ENCODE measurements at places on chromosomes 1 and 21. TPM values are rescaled to one million over a fixed set of nuclear protein-coding genes. Genes with fewer than 3 reads are reported as not detected.
A peak's percentile ranks its signal among the peaks of the same experiment; 100 is the strongest.

- no peaks in the 10 kb centered on the region for H3K36me3 ChIP-seq
- no peak for DNase-seq
- no peaks in the 10 kb centered on the region for H3K4me1 ChIP-seq
- H3K27me3 ChIP-seq, result peaks cover 2% of the 10 kb centered on the region
- no peak overlapping the region for H3K4me3 ChIP-seq
Observed at GRCh38 chr21:42793774-42794173, 85.6 kb downstream of the WDR4 start.

- peak; percentile 30 for DNase-seq
- no peaks in the 10 kb centered on the region for H3K36me3 ChIP-seq
- peaks cover 25% of the 10 kb centered on the region for H3K4me1 ChIP-seq
- H3K27me3 ChIP-seq, result no peaks in the 10 kb centered on the region
- peak overlapping the region; percentile 58 for H3K4me3 ChIP-seq
- peak overlapping the region; percentile 81 for H3K27ac ChIP-seq
Observed at GRCh38 chr21:35204850-35205541, 155.9 kb upstream of the RUNX1 start.

DNA sequence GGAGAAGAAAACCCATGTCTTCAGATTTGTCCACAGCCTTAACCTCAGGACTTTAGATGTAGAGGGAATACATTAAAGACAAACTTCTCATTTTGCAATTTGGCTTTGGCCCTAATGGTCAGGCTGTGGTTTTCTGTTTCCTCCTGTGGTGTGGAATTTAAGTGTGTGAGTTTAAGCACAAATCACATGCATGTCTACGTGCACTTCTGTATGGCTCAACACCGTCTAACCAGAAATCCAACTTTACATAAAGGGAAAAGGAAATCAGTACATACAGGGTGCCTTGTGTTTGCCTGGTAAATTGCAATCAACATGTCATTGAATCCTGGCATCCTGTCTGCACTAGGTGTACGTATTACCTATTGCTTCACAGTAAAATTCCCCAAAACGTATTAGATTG lies 1.2 kb upstream of the ZNF124 start:
- H3K4me1 ChIP-seq, result peaks cover 14% of the 10 kb centered on the region
- no peaks in the 10 kb centered on the region for H3K27me3 ChIP-seq
- H3K4me3 ChIP-seq, result no peak overlapping the region
- no peak for DNase-seq
- H3K27ac ChIP-seq, result no peak overlapping the region

DNA sequence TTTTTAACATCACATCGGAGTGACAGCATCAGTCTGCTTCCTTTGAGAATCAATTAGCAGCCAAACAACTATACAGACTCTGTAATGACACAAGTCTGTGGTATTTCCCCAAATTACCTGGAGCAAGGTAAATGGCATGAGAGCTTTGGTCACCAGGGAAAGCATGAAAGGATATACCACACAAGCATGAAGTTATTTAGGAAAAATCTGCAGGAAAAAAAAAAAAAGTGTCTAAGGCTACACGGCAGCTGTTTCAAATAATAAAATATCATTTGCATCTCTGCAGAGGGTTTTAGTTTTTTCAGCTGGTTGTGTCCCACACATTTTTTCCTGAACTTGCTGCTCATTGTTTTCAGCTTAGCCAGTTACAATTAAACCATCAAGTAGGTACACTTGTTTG lies 234.7 kb downstream of the TTLL7 start:
- H3K27me3 ChIP-seq, result peaks cover 2% of the 10 kb centered on the region
- no peaks in the 10 kb centered on the region for H3K36me3 ChIP-seq
- no peak for DNase-seq
- no peak overlapping the region for H3K27ac ChIP-seq
- no peak overlapping the region for H3K4me3 ChIP-seq

DNA sequence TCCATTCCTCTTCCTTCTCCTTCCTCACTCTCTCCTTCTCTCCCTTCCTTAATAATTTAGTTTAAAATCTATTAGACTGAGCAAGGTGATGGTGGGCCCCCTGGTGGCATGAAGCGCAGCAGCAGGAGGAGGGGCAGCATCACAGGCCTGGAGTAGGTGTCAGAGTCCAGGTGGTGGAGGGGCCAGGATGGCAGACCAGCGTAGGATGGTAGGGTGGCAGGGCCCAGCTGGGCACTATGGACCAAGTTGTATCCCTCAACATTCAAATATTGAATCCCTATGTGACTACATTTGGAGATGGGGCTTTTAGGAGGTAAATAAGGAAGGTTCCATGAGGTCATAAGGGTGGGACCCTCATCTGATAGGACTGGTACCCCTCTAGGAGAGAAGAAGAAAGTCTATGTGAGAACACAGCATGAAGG lies 61.0 kb downstream of the WDR4 start:
- peaks cover 2% of the 10 kb centered on the region for H3K4me1 ChIP-seq
- H3K27me3 ChIP-seq, result peaks cover 2% of the 10 kb centered on the region
- DNase-seq, result peak; percentile 80
- H3K36me3 ChIP-seq, result no peaks in the 10 kb centered on the region

DNA sequence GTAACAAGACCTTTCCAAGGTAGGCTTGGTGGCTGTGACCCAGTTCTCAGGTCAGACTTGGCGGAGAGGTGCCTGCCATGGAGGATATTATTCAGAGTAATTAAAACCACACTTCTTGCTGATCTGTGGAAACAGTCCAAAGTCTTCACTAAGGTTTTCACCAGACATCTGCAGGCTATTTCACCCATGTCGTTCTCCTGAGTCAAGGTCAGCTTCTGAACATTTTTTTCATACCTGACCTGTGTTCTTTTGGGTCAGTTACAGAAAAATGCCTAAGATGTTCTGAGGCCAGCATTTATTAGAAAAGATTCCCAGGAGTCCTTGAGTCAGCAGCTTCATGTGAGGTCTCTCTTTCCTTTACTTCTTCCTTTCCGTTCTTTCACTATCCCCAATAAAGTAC lies 54.9 kb downstream of the RGL1 start:
- H3K36me3 ChIP-seq, result no peaks in the 10 kb centered on the region
- H3K27ac ChIP-seq, result no peak overlapping the region
- no peaks in the 10 kb centered on the region for H3K4me1 ChIP-seq

GRCh38 chr1:39927538-39927937 lies 25.8 kb upstream of the MYCL start:
- H3K4me3 ChIP-seq, result no peak overlapping the region
- H3K27me3 ChIP-seq, result no peaks in the 10 kb centered on the region
- no peak overlapping the region for H3K27ac ChIP-seq
- no peaks in the 10 kb centered on the region for H3K36me3 ChIP-seq

GRCh38 chr1:8516793-8517556 lies 199.1 kb downstream of the SLC45A1 start:
- peak overlapping the region; percentile 81 for H3K27ac ChIP-seq
- H3K4me3 ChIP-seq, result peak overlapping the region; percentile 32
- peaks cover 62% of the 10 kb centered on the region for H3K4me1 ChIP-seq
- H3K27me3 ChIP-seq, result no peaks in the 10 kb centered on the region

DNA sequence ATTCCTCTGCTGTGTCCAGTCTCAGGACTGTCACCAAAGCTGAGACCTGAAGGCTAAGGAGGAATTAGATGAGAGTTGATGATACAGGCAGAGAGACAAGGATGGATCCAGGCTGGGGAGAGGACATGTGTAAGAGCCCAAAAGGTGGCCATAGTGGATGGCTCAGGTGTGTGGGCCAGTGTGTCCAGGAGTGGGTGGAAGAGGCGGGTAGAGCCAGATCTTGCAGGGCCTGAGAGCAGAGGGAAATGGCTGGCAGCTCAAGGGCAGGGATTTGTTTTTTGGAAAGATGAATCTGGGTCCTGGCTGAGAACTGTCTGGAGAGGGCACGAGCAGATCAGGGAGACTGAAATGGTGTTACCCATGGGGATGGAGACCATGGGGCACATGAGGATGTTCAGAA lies 38.1 kb downstream of the AZIN2 start:
- no peaks in the 10 kb centered on the region for H3K27me3 ChIP-seq
- H3K27ac ChIP-seq, result no peak overlapping the region
- H3K4me1 ChIP-seq, result no peaks in the 10 kb centered on the region
- H3K4me3 ChIP-seq, result no peak overlapping the region
- no peak for DNase-seq

DNA sequence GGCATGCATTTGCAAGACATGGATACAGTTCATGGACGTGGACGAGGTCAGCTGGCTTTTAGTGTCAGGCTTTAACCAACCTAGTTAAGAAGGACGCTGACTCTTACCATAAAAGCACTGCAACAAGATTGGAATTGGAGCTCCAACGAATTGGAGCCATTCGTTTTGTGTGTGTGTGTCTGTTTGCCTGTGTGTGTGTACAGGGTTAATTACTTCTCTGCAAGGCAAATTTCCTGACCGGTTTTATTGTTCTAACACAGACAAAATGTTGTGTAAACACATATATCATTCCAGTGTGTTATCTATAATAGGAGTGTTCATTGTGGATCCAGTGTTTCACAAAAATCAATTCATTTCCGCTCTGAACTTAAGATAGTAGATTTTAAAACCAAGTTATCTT lies 7.9 kb downstream of the ITSN1 start:
- no peaks in the 10 kb centered on the region for H3K27me3 ChIP-seq
- H3K36me3 ChIP-seq, result no peaks in the 10 kb centered on the region
- DNase-seq, result no peak
- no peak overlapping the region for H3K27ac ChIP-seq
- no peak overlapping the region for H3K4me3 ChIP-seq
- no peaks in the 10 kb centered on the region for H3K4me1 ChIP-seq

GRCh38 chr1:183553764-183554163 lies 36.5 kb downstream of the NCF2 start:
- no peak overlapping the region for H3K4me3 ChIP-seq
- H3K4me1 ChIP-seq, result no peaks in the 10 kb centered on the region
- H3K27ac ChIP-seq, result no peak overlapping the region

DNA sequence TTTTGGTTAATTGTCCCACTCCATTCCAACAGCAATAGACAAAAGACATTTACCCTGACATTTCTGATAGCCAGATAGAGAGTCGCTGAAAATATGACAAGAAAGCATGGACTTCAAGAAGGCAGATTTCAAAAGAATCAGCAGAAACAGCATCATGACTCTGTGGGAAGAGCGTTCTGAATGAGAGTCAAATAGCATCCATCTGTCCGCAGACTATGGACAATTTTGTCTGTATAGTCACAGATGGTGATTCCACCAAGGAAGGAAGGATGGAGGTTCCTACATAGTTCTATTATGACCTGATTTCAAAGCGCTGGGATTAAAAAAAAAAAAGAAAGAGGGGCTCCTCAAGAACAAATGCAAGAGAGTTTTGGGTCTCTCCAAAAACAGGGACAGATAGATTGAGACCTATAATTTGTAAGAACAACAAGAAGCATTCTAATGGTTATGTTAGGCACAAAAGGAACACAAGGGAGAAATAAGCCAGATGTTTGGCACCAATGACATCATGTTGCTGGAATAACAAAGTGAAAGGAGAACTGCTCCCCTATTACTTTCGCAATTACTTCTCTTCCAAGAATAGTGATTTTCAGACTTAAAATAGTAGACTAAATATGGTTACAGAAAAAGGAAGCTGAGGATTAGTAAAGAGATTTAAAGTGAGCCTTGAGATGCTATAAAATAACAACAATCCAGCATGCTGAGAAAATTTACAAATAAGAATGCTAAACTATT lies 28.5 kb downstream of the NIBAN1 start:
- peaks cover 2% of the 10 kb centered on the region for H3K27me3 ChIP-seq
- H3K27ac ChIP-seq, result peak overlapping the region; percentile 41
- peaks cover 4% of the 10 kb centered on the region for H3K36me3 ChIP-seq

DNA sequence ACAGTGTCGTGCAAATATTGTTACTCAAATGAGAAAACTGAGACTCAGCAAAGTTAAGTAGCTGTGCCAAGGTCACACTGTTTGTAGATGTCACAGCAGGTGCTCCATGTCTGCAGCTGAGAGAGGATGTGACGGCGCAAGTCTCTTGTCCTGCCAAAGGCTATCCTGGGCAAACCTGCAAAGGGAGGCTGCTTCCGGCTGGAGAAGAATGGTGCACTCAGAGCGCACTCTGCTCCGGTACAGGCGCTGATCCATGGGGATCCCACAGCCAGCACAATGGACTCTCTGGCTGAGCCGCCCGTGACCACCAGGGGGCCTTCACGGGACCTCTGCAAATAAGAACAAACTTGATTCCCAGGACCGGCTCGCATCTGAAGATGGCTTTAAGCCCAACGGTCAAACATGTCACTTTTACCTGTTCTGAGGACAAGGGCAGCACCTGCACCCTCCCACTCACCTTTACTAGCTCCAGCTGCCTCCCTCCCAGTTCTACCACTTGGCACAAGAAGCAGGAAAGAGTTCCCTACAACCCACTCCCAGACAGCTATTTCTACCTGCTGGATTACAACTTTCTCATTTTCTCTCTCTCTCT lies 21.9 kb downstream of the RD3 start:
- H3K27ac ChIP-seq, result no peak overlapping the region
- no peaks in the 10 kb centered on the region for H3K36me3 ChIP-seq
- peaks cover 1% of the 10 kb centered on the region for H3K27me3 ChIP-seq
- no peaks in the 10 kb centered on the region for H3K4me1 ChIP-seq
- no peak overlapping the region for H3K4me3 ChIP-seq

DNA sequence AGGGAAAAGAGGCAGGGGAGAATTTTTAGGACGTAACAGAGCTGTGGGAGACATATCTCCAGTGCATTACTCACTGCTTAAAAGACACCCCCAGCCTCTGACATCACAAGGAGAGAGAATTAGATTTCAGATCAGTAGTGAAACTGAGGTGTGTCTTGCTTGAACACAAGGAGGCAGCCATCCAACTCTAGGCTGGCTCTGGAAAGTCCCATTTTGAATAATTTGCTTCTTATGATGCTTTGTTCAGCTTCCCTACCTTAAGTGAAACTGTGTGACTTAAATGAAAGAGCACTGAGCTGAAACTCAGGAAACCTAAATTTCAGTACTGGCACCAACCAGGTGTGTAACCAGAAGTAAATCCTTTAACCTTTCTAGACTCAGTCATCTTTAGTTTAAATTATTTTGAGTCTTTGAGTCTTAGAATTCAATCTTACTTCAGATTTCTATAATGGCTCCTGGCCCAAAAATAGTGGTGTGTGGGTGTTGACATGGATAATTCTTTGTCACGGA lies 251.6 kb upstream of the SGIP1 start:
- peaks cover 90% of the 10 kb centered on the region for H3K4me1 ChIP-seq
- peak overlapping the region; percentile 93 for H3K27ac ChIP-seq
- H3K36me3 ChIP-seq, result no peaks in the 10 kb centered on the region
- peak; percentile 89 for DNase-seq
- no peaks in the 10 kb centered on the region for H3K27me3 ChIP-seq
- peak overlapping the region; percentile 14 for H3K4me3 ChIP-seq

- DNase-seq, result no peak
- no peaks in the 10 kb centered on the region for H3K36me3 ChIP-seq
- no peak overlapping the region for H3K27ac ChIP-seq
- H3K4me1 ChIP-seq, result no peaks in the 10 kb centered on the region
Observed at GRCh38 chr1:219387211-219387610, 213.5 kb downstream of the LYPLAL1 start.

GRCh38 chr1:160264795-160265307 lies 2.5 kb upstream of the DCAF8 start:
- peaks cover 19% of the 10 kb centered on the region for H3K4me1 ChIP-seq
- H3K27ac ChIP-seq, result no peak overlapping the region
- no peak for DNase-seq
- peaks cover 9% of the 10 kb centered on the region for H3K36me3 ChIP-seq
- no peaks in the 10 kb centered on the region for H3K27me3 ChIP-seq
- H3K4me3 ChIP-seq, result no peak overlapping the region

Gene LCE1C
- not detected for total RNA-seq

Gene MMP23B
- 4.0 TPM for total RNA-seq

Gene USH2A
- not detected for total RNA-seq

Gene ASPM
- total RNA-seq, result 37.3 TPM

Gene CACNA1S
- total RNA-seq, result not detected

Gene RAVER2
- total RNA-seq, result 2.6 TPM

Gene UAP1
- total RNA-seq, result 37.9 TPM

Gene FAM72D
- 23.2 TPM for total RNA-seq

Gene HTR6
- total RNA-seq, result not detected

Gene CDA
- total RNA-seq, result not detected

Gene GPR25
- 0.29 TPM for total RNA-seq
